ENCODE measurements at places on chromosomes 12 and 14. TPM values are rescaled to one million over a fixed set of nuclear protein-coding genes. Genes with fewer than 3 reads are reported as not detected.

Gene TSPAN8
- 90.3 TPM for total RNA-seq

Gene OAS1
- total RNA-seq = 2.9 TPM

Gene ZNF740
- total RNA-seq = 33.1 TPM

Gene CD163
- total RNA-seq = 14.0 TPM

- DNase-seq = no peak
Measured at GRCh38 chr14:48771717-48772116, 814.5 kb downstream of the RPS29 start.
